ENCODE measurements at places on chromosomes 12 and 14.

- DNase-seq = no peak
These were observed 32.9 kb downstream of the RAB21 start for GRCh38 chr12:71787580-71787979.

DNA sequence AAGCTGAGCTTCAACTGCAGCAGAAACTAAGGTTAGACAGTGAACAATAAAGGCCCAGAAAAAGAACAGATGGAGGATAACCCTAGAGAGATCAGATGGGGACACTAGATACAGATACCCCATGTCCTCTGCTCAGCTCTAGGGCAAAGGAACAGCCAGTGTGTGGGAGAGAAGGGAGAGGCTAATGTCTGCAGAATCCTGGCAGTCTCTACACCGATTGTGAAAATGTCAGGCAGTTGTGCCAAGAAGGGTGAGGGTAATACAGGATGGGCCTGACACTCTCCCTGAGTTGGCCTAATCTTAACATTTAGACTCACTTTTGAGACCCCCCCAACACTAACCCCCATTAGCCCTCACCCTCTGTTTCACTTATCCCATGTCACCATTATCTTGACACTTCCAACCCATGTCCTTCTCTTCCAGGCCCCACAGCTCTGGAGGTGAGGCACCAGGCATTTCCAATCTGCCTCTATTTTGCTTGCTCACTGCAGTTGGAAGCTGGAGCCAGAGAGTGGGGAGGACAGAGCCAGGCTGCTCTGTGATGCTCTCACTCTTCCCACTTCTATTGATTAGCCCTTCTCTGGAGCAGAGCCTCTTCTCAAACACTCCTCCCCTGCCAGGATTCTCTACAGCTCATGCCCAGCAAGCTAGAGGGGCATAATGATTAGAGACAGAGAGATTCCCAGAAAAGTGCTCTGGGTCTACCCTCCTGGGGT lies 3.0 kb upstream of the BLOC1S1 start:
- DNase-seq = no peak

- no peak for DNase-seq
These were observed 13.4 kb upstream of the NIN start for GRCh38 chr14:50844391-50844790.

GRCh38 chr14:91207008-91207407 lies 37.5 kb downstream of the GPR68 start:
- no peak for DNase-seq

- DNase-seq = peak; percentile 45
These were observed 44.6 kb downstream of the SFSWAP start for GRCh38 chr12:131755305-131756113.

DNA sequence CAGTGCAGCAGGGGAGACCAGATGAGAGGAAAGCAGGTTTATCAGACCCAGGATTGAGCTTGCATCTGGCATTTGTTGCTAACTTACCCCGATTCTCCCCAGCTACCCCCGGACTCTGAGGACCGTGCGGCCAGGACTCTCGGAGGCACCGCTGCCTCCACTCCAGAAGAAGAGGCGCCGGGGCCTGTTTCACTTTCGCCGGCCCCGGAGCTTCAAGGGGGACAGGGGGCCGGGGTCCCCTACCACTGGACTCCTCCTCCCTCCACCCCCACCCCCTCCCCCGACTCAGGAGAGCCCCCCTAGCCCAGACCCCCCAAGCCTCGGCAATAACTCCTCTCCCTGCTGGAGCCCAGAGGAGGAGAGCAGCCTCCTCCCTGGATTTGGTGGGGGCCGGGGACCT lies 6.5 kb upstream of the CPNE6 start:
- no peak for DNase-seq

DNA sequence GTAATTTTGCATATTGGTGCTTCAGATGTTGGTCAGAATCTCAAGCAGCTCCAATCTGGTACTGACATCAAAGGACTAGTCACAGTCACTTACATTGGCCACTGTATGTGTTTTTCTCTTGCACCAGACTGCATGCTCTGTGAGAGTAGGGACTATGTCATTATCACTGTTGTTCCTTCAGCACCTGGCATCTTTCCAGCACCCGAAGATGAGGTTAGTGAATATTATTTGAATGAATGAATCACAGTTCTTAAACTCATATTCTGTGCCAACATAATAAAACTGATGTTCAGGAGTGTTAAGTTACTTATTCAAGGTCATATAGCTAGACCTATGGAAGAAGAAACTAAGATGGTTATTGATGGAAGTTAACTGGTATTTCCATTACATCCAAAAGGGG lies 204.5 kb upstream of the TBX3 start:
- DNase-seq = no peak

DNA sequence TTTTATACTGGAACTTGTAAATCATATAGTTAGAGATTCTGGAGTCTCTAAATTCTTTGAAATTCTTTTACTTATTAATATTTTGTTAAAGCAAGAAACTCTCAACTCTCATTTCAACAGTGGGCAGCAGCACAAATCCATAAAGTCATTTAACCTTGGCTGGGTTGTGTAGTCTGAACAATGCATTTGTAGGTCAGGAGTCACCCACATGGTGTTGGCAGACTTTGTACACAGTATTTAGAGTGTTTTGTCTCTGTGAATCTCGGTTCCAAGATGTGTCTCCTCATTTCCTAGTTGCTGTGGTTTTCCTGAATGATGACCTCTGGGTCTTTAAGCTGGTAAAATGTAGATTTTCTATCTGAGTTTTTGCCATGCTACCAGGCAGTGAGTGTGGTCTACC lies 20.8 kb upstream of the STRAP start:
- DNase-seq = no peak

DNA sequence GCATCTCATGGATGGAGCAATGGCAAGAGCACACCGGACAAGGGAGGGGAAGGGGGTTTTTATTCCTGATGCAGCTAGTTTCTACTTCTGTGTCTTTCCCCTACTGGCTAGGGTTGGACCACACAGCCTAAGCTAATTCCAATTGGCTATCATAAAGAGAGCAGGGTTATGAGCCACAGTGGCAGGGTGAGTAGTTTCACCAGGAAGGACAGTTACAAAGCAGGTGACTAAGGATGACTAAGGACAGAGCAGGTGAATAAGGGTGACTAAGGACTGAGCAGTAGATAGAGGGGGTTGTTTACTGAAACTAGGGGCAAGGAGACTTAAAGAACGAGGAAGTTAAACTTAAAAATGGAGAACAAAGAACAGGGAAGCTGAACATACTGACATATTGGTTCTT lies 321.4 kb upstream of the SEL1L start:
- DNase-seq = no peak

DNA sequence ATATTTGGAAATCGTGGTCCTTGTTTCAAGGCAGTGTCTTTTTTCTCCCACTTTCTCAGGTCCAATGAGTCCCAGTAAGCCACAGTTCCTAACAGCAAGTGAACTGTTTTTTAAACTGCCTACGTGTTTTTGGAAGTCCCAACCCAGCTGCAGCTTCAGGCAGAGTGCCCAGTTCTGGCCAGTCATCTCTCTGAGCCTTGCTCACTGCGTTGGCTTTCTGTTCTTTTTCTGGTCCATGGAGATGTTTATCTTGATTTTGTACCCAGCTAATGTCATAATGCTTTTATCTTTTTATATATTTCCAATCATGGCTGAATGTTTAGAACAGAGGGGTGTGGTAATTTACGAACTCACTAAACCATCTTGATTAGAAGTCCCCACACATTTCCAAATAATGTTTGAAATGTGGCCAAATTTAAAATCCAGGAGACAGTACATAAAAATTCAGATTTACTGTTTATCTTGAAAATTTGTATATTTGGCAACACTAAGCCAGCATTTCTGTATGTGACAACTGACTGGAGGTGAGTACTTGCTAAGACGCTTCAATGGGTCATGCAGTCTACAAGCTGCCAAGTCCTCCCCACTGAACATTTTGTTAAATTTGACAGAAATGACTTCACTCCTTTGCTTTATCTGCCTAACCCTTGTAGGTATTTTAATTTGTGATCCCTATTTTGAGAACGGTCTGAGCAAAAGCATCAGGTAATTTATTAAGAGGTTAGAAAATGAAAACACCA lies 46.1 kb upstream of the OTOGL start:
- no peak for DNase-seq

DNA sequence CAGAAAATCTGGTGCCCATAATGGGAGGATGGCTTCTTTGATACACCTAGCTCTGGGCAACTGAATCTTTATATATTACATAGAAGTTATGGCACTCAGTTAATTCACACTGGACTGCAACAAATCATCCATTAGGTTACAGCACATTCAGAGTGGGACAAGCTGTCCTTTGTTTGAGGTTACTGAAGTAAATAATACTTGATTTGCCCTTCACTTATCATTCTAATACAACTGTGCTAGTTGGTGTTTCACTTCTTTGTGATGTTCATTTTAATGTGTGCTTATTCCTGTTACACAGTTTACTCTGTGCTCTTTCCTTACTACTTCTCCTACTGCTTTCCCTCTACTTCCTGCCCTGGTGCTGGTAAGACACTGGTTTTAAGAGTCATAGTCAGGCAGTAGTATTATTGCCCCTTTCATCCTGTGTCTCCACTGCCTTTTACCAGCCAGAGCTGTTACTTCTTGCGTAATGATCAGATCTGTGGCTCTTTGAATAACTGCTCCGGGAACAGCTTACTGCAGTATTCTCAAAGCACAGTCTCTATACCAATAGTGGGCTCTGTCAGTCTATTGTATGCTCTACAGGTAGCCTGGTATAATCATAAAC lies 36.4 kb upstream of the GXYLT1 start:
- no peak for DNase-seq

GRCh38 chr14:64758025-64758521 lies 53.8 kb downstream of the PLEKHG3 start:
- DNase-seq = no peak

DNA sequence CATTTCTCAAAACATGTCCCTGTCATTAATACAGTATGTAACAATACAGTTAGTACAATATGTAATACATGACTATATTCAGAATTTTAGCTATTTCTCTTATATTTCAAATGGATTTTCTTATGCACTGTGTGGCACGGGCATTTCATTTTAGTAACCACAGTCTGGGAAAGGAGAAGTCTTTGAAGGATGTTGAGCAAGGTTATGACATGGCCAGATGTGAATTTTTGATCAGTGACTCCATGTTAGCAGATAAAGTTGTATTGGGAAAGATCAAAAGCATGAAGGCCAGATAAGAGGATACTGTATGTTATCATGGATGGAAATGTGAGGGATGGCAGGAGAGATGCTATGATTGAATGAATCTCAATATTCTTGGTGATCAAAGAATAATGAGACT lies 285.2 kb downstream of the NAV3 start:
- DNase-seq = no peak

DNA sequence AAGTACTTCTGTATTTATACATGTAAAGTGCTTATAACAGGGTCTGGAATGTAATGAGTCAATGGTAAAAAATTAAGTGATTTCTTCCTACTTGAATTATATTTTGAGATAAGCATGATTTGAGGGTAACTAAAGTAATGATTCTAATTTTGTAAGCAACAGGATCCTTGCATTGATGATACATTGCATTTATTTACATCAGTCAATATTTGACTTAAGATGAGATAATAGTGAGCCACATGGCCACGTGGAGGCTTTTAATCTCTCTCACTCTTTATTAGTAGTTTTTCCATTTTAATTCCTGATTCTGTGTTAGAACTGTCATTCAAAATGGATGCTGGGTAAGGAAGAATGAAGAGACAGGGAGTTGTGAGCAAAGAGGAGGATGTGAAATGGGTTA lies 298.1 kb upstream of the PRICKLE1 start:
- DNase-seq = no peak

DNA sequence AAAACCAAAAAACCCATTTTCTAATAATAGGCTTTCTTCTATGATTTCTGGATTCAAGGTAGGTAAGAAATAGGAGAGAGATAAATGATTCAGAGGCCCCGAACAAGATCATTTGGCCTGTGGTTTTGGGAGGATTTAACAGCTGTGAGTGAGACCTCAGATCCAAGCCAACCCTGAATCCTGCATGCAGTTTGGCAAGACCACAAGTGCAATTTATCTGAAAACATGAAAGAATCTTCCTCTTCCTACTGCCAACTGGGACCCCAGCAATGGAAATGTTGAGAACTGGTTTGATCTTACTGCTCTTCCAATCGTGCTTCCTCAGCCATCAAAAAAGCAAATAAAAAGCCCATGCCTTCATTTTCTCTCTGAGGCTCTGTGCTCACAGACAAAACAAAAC lies 519.7 kb upstream of the TBX3 start:
- no peak for DNase-seq

GRCh38 chr12:4109826-4110225 lies 163.7 kb upstream of the CCND2 start:
- no peak for DNase-seq

DNA sequence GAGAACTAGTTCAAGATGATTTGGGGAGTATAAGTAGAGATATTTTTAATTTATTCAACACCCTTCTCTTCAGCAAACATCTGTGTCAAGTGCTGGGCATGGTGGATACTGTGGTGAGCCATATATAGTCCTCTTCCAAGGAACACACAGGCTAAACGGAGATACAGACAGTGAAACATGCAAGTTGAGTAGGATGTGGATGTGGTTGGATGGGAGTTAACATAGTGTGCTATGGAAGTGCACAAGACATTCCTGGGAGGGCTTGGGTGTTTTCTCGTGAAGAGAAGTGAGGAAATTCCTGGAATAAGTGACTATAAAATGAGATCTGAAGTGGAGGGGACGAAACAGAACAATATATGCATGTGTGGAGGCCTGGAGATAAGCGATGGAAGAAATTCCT lies 181.1 kb upstream of the NPAS3 start:
- DNase-seq = no peak

- no peak for DNase-seq
These were observed 145.0 kb downstream of the BTG1 start for GRCh38 chr12:92000597-92000996.

DNA sequence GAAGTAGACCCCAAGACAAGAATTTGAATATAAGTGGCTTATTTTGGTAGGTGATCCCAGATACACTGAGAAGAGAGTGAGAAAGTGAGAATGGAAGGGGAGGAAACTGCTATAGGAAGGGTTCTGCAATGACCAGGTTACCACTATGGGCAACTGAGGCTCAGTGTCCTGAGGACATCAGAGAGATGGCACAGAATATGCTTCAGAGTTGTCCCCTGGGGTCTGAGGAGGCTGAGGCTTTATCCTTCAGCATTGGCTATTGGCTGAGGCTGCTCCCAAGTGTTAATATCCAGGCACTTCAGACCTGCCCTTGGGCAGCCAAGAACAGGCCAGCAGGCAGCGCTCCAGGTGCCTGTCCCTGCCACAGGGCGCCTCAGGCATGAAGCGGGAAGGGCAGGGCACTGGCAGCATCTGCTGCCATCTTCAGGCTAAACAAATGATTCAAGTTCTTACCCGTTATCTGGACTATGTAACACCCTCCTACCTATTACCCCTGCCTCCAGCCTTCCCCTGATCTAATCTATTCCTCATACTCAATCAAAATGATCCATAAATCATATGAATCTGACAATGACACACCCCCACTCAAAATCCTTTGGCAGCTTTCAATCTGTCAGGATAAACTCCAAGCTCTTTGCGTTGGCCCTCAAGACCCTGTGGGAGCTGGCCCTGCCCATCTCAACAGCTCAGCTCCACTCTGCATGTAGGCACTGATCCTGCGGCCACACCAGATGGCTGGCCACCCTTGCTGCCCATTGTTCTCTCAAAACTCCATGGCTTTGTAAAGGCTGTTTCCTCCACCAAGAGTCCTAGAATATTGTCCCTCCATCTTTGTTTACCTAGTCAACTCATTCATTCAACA lies 42.4 kb downstream of the CKAP4 start:
- no peak for DNase-seq

GRCh38 chr14:21923820-21924219 lies 250.2 kb upstream of the OR4E1 start:
- no peak for DNase-seq

GRCh38 chr14:96105926-96106441 lies 66.8 kb downstream of the C14orf132 start:
- no peak for DNase-seq

Data from GM19239 (cell line).